NCI-H1417 treated with DMSO at 0.1 percent for 48 hours (cell line): ENCODE measurements at places on chromosomes 7 and 10.

- DNase-seq = no peak
Observed at GRCh38 chr10:89710753-89711152, 9.4 kb downstream of the KIF20B start.

DNA sequence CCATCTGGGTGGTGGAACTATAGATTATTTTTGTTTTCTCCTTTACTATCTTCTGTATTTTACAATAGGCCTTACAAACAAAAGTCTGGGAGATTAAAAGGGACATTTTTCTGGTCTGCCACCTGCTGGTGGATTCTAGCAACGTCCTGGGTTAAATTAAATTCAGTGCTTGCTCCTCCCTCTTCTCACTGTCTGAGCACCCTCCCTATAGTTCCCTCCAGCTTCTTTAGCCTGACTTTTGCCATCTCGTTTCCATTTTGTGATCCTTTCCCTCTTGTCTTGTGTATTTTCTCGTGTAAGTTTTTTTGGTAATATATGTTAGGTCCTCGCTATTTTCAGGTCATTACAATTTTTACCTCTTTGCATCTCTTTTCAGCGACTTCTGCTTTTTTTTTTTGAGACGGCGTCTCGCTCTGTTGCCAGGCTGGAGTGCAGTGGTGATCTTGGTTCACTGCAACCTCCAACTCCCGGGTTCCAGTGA lies 16.1 kb downstream of the ANKRD16 start:
- DNase-seq = no peak

DNA sequence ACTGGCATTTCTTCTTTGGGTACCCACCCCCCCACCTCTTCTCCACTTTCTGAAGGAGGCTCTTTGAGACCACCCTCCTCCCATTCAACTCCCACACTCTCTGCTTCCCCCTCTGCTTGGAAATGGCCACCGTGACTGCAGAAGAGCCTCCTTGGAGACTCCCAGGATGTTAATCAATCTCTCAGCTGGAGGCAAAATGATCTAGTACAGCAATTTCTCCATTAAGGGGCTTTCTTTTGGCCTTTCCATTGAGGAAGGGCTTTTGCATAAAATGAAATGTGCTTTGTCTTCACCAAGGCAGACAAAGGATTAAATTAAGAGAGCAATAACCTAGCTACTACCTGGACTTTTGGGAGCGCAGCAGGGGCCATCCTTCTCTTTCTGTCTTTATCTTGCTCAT lies 26.1 kb downstream of the CDHR3 start:
- DNase-seq = no peak

GRCh38 chr10:35933491-35933890 lies 291.4 kb upstream of the FZD8 start:
- no peak for DNase-seq

DNA sequence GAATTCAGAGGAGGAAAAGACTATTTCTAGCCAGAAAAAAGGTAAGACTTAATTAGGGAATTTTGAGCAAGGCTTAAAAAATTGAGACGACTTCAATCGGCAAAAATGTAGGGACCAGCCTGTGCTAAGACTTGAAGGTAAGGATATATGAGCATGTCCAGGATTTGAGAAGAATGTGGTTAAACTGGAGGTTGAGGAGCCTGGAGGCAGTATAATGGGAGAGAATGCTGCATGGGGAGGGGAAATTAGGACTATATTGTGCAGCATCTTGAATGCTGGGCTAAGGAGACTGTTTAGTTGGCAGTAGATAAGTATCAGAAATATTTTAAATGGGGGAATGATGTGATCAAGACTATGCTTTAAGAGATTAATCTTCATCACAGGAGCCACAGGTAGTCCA lies 53.1 kb upstream of the PCGF5 start:
- DNase-seq = no peak

GRCh38 chr7:135713836-135714470 lies 14.0 kb downstream of the SLC13A4 start:
- DNase-seq = no peak

DNA sequence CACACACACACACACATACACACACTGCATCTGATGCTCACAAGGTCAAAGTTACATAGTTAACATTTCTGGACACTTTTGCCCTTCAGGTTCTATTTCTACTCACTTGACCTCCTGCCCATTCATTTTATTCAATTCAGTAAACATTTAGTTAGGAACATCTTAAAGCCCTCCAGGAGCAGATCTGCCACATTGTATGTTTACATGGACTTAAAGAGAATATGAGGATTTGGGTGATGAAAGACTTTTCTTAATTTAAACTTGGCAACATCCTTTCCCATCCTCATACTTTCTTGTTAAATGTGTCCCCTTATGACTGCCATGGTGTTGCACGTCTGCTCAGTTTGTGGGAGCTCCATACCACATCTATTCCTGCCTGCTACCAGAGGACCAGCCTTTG lies 322.8 kb upstream of the BMPER start:
- no peak for DNase-seq

- DNase-seq = no peak
Observed at GRCh38 chr7:82527851-82528250, 84.3 kb upstream of the CACNA2D1 start.

GRCh38 chr10:24603333-24603732 lies 120.4 kb downstream of the ARHGAP21 start:
- no peak for DNase-seq

GRCh38 chr7:20798694-20799121 lies 12.0 kb upstream of the SP8 start:
- no peak for DNase-seq

DNA sequence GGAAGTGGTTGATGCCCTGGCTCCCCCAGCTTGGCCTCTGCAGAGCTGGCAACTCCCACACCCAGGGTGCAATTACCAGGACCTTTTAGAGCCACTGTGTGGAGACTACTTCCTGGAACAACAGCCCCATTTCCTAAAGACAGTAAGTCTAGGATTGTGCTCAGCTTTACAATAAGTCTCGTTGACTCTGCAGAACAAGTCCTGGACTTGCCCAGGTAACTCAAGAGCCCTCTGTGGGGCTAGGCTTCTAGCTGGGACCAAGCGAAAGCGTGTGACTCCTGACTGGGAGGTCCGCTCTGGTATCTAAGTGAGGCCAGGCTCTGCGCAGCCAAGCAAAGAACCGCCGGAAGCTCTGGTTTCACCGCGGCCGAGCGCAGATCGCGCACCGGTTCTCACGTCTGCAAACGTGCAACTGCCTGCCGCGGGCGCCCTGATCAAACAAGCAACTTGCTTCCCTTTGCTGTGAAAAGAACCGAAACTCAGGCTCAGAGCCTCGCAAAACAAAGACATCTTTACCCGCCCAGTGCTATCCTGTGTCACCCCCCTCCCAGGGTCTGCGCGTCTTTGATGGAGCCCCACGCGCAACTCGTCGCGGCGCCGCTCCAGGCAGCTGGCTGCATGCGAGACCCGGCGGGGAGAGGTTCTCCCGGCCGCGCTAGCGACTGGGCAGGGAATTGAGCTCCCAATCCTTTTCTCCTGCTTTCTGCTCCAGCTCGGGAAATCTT lies 4.4 kb upstream of the PDLIM1 start:
- no peak for DNase-seq
